ENCODE measurements at places on chromosomes 16 and 17.

DNA sequence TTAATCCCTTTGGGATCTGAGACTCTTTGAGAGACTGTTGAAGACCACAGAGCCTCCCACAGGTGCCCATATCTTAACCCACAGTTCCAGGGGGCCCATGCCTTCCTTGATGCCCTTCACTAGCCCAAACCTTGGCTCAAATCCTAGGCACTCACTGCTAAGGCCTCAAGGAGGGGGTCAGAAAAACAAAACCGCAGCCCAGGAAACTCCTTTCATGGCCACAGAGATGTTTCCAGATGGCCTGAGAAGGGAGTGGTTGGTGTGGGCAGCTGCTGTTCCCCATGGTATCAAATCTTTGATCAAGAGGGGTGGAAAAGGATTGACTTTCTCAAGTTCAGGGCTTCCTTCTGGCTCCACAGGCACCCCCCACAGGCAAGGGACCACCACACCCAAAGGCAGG, 44.7 kb downstream of the CDH1 start:
- no peak for DNase-seq

- DNase-seq = no peak
Observed at GRCh38 chr17:80047176-80047575, 10.7 kb downstream of the CCDC40 start.

DNA sequence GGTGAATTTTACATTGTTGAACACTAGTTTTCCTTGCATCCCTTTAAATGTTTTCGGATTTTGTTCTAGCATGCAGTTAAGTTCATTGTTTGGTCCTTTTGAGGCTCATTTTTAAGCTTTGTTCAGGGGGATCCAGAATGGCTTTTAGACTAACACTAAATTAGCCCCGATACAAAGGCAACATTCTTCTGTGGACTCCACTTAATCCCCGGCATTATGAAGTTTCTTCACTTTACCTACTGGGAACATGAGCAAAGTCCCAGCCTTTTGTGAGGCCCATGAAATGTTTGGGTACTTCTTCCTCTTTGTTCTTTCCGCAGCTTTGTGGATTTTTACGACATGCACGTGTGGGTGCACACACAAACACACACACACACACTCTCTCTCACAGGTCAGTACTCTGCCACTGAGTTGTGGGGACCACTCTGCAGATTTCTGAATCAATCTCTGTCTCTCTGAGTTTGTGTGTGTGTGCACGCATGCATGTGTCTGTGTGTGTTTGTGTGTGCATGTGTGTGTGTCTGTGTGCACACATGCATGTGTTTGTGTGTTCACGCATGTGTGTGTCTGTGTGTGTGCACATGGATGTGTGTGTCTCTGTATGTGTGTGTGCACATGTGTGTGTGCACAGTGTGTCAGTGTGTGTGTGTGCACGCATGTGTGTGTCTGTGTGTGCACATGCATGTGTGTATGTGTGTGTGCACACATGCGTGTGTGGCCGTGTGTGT, 240.4 kb upstream of the TNRC6C start:
- no peak for DNase-seq

DNA sequence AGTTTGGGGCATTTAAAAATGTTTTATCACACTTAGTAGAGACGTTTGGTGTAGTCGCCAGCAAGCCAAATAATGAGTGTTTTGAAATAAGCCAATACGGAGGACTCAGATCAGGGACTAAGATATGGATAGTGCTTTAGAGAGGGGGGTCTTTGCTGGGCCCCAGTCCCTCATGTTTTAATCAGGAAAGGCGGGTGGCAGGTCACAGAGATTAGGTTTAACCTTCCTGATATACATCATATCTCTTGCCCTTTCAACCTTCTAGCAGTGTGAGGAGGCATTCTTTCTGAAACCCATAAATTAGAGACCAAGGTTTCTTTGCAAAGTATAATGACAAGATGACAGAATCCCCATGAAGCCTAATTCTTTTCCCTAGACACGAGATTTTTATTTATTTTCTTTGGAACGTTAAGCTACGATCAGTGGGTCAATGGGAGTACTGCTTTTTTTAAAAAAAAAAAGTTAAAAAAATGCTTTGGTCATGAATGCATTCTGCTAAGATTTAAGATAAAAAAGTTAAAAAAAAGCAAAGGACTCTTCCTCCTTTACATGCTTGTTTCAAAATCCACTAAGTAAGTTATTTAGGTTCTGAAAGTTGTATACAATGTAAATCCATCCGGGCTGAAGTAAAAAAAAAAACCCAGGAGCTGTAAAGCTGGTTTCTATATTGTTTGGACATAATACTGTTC, 572.1 kb upstream of the SALL1 start:
- no peak for DNase-seq

DNA sequence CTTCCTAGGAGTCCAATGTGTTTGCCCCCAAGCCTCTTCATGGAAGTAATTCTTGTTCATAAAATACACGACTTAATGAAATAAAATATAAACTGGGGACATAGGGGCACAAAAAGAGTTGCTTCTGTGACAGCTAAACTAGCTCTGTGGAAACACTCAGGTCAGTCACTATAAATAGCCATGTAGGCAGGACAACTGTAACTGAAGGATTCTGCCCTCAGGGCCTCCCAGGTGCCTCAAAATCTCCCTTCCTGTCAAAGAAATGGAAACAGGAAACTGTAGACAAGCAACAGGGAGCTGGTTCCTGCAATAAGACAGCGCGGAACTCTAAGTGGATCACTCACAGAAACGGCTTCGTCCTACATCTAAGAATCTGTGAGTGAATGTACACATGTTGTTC, 178.1 kb upstream of the ZFHX3 start:
- DNase-seq = no peak

DNA sequence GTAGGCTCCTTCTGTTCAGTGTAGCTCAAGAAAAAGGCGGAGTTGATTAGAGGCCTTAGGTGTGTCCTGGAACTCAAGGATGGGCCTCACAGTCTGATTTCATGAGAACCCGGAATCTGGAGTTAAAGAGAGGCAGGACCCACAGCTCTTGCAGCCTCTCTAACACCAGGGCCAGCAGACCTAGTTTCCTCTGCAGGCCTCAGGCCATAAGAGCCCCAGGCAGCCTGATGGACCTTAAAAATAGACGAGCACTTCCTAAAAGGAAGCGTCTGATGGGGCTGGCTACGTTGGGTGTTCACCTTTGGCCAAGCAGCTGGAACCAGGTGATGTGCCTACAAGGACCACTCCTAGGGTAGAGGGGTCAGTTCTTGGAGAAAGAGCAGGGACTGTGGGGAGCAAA, 7.6 kb downstream of the CACNG5 start:
- no peak for DNase-seq

Data from coronary artery (tissue), 2 donors.